Activated CD4-positive, alpha-beta memory T cell treated with anti-CD3 and anti-CD28 coated beads, Interleukin-2, amount 10 ng/mL, durations not matched to agents 7 days and 5 days (primary cell): ENCODE measurements at places on chromosomes 7 and 10. TPM values are rescaled to one million over a fixed set of nuclear protein-coding genes. Genes with fewer than 3 reads are reported as not detected.

Gene SPDYE11
- total RNA-seq, result not detected

Gene ASB15
- not detected for total RNA-seq

Gene VWC2
- not detected for total RNA-seq

Gene GNAT3
- total RNA-seq, result not detected

Gene GPR26
- not detected for total RNA-seq

Gene EPO
- total RNA-seq, result not detected

Gene OR2A1
- total RNA-seq, result not detected

Gene OR6V1
- not detected for total RNA-seq

Gene TLX1
- total RNA-seq, result not detected

Gene ARF5
- 142 TPM for total RNA-seq

Gene CLDN12
- total RNA-seq, result 6.0 TPM

Gene ANKRD2
- total RNA-seq, result not detected

Gene TMEM72
- not detected for total RNA-seq

Gene JAKMIP3
- 0.83 TPM for total RNA-seq

Gene PKD2L1
- 0.18 TPM for total RNA-seq

Gene LIPF
- not detected for total RNA-seq
